GM12891 (cell line): ENCODE measurements at places on chromosomes 2 and 18.

GRCh38 chr18:614193-614592 lies 17.4 kb downstream of the CLUL1 start:
- no peak for DNase-seq

DNA sequence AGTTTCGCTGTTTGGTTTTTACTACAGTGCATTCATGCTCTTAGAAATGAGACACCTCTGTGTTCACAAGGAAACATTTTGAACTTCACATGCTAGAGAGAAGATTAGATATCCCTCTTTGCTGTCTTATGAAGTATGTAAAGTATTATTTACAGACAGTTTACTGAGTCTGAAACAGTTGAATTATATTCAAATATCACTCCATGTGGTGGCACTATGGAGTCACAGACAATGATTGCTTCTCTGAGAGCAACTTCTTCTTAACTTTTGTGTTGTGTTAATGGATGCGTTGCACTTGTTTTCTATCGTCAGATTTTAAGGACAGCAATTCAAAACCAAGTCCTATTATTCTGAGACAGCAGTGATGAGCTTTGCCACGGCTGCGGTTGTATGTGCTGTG lies 823.6 kb downstream of the GALR1 start:
- DNase-seq = no peak

- DNase-seq = peak; percentile 6
These were observed 59.7 kb downstream of the PTH2R start for GRCh38 chr2:208466151-208466919.

DNA sequence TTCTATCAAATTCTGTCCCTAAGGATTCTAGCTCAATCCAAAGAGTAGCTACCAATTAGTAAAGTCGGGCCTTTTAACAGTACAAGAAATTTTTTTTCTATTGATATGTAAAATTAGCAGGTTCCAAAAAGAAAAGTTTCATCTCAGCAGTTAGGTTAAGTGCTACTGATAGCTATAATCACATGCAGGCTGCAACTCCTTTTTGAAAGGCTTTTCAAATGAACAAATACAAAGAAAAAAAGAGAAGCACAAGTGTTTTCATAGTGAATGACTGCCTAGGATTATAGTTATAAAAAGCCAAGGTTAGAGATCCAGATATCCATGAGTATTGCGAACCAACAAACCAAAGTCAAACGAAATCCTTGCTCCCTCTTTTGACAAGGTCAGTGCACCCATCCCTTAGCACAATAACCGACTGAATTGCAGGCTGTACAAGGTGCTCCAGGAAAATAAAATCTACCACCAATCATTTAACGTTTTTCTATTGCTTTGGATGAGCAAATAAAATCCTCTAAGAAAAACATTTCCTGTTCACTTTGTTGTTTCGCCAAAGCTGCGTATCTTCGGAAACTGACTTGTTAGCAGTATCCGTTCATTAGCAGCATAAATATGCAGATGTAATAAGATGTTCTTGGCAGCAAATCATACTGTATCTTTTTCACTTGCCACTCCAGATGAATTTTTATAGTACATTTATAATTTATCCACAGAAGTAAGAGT lies 100.2 kb downstream of the SRBD1 start:
- DNase-seq = no peak
